ENCODE measurements at places on chromosomes 12 and 14.

DNA sequence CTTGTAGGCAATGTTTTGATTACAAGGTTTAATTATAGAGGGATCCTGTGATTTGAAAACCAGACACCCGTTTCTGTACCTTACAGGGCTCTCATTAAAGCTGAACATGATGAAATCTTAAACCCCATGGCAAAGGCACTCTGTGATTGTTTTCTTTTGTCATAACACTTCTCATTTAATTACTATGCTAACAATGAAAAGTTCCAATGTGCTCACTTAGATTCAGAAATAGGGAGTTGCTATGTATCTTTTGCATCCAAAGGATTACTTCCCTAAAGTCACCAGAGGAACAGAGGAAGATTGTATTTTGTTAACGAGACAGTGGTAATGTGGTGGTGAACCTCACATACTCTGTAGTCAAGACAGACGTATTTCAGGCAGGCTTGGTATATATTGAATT lies 81.5 kb upstream of the MYF6 start:
- DNase-seq: no peak

DNA sequence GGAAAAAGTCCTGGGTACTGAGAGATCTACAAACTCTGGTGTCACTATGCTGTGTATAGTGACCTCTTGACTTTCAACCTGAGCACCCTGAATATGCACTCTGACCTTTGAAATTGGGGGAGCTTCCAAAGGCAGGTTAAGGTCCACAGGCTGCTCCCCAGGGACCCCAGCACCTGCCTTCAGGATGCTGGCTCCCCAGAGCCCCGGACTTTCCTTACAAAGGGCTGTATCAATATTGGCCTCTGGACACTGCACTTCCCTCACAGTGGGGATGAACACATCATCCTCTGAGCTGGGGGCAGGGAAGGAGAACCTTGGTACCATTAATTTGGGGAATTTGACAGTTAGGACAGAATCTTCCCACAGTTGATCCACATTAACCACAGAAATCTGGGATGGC lies 14.3 kb downstream of the PLD4 start:
- DNase-seq: no peak

- no peak for DNase-seq
These were observed 1.8 kb downstream of the DCN start for GRCh38 chr12:91180582-91181395.

GRCh38 chr14:86087377-86087776 lies 557.4 kb downstream of the FLRT2 start:
- no peak for DNase-seq

DNA sequence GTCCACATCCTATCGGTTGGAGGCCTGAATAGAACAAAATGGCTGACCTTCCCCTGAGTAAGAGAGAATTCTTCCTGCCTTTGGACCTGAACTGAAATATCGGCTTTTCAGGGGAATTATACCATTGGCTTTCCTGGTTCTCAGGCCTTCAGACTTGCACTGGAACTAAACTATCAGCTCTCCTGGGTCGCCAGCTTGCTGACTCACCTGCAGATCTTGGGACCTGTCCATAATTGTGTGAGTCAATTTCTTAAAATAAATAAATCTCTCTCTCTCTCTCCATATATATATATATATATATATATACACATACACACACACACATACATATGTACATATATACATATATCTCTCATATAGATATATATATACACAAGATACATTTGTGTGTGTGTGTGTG lies 41.6 kb downstream of the KCNK10 start:
- no peak for DNase-seq

GRCh38 chr12:76764856-76765255 lies 941 bp downstream of the ZDHHC17 start:
- peak; percentile 68 for DNase-seq

- no peak for DNase-seq
These were observed 58.7 kb downstream of the LRCOL1 start for GRCh38 chr12:132551641-132552031.

DNA sequence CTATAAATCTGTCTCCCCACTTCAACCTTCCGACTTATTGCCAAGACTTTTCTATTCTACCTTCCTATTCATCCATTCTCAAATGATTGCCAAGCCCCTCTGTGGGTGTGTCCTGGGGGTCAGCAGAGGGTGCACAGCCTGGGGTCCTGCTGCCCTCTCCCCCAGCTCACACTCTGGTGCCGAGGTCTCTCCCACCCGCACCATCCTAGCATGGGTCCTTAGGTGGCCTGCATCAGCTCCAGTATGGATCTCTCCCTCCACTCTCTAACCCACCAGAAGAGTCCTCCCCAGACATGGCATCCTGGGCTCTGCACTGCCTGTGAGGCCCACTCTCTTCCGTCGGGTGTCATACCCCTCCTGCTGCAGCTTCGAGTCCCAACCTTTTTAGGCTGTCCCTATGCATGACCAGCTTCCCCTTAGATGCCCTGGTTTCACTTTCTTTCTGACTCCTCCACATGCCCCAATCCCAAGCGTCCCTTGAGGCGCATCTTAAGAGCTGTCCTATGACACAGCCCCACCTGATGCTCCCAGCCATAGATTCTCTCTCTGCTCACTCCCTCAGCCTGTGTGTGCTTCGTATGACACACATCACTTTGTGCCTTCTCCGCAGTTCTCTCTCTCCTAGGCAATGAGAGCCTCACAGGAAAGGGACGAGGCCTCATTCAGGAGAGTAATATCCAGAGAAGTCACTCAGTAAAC lies 43.9 kb downstream of the GIT2 start:
- DNase-seq: no peak
